ENCODE measurements at places on chromosomes 11 and 22.

GRCh38 chr11:50174975-50175374, 142.3 kb downstream of the OR4C45 start:
- no peak for DNase-seq

- no peak for DNase-seq
Observed at GRCh38 chr22:40250608-40251007, 72.9 kb downstream of the TNRC6B start.

GRCh38 chr11:70360211-70360610, 38.1 kb upstream of the CTTN start:
- no peak for DNase-seq

DNA sequence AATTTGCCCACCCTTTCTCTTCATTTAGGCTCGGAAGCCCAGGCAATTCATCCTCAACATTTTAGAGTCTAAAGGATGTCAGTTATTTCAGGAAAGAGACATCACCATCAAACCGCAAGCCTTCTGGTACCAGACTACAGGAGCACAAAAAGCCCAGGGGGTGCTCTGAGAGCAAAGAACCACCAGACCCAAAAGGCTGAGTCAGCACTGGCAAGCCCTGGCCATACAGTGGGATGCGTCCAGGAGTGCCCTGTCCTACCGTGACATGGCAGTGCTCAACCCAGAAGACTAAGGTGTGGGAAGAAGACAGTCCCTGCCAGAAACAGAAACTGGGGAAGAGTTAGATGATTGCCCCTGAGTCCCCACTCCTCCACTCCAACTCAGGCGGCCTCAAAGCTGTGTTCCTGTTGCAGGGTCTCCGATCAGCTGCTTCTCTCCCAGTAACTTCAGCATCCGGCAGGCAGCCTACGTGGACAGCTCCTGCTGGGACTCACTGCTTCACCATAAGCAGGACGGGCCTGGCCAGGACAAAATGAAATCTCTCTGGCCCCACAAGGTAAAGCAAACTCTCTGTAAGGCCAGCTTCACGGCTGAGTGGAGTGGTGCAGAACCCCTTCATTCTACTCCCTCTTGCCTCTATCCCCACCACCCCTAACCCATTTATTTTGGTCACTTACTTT, 1.5 kb downstream of the PANX3 start:
- no peak for DNase-seq

- DNase-seq, result no peak
Observed at GRCh38 chr11:31109446-31109845, 260.1 kb downstream of the DCDC1 start.

- no peak for DNase-seq
Observed at GRCh38 chr11:13826505-13827278, 135.8 kb upstream of the SPON1 start.

DNA sequence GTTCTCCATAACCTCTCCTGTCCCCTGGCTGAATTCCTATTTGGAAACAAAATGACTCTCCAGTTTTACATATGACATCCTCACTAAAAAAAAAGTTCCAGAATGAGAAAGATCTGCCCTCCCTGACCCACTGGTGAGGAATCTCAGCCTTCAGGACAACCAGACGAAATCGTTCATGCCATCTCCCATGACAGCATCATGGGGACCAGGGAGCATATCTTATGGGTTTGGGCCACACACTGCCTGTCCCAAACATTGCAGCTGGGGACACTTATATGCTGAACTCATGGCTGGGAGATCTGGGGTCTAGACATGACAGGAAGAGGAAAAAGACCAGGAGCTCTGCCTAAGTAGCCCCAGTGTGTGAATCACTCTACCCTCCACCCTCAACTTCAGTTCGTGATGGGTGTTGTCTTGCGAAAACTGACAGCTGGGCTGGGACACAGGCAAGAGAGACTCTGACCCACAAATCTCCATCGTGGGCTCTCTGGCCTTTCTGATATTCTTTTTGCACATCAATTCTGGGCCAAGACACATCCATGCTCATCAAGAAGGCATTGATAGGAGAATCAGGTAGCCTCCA, 102.0 kb downstream of the ZNF280B start:
- no peak for DNase-seq

GRCh38 chr22:30556388-30556787, 9.8 kb upstream of the SEC14L6 start:
- DNase-seq, result no peak

GRCh38 chr11:16793511-16793910, 55.1 kb downstream of the C11orf58 start:
- DNase-seq, result no peak

- DNase-seq, result no peak
Observed at GRCh38 chr22:21946262-21946925, 6.3 kb downstream of the PPM1F start.

- no peak for DNase-seq
Observed at GRCh38 chr11:13920756-13921155, 41.8 kb upstream of the SPON1 start.

- DNase-seq, result no peak
Observed at GRCh38 chr11:15969701-15970329, 386.5 kb downstream of the SOX6 start.

DNA sequence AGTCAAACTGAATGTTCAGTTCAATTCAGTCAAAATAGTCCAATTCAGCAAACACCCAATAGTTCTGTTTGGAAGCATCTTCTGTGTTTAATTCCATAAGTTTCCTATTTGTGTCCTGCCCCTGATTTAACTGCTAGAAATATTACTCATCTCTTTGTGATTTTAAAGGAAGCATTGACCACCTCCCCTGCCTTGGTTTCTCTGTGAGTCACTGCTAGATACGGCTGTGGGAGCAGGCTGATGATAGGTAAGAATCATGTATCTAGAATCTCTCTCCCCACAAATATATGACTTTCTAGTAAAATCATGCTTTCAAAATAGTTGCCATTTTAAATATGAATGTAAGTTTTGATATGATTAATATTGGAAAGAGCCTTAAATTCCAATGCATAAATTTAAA, 888.5 kb downstream of the NTM start:
- DNase-seq, result no peak

- DNase-seq, result no peak
Observed at GRCh38 chr22:30485362-30485988, 13.7 kb upstream of the SEC14L3 start.

DNA sequence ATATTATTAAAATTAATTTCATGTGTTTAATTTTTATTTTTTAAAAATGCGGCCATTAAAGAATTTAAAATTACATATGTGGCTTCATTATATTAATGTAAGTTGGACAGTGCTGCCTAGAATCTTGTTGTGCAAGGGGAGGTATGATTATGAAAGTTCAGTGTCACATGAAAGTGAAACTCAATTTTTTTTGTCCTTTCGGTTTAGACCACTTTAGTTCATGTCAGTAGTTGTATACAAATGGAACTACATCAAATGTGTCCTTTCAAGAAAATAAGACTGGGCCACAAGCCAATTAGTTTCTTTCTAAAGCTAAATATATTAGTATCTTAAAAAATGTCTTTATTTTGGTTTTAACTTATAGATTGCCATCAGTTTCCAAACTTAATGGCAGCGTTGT, 35.7 kb downstream of the TBCEL start:
- no peak for DNase-seq

DNA sequence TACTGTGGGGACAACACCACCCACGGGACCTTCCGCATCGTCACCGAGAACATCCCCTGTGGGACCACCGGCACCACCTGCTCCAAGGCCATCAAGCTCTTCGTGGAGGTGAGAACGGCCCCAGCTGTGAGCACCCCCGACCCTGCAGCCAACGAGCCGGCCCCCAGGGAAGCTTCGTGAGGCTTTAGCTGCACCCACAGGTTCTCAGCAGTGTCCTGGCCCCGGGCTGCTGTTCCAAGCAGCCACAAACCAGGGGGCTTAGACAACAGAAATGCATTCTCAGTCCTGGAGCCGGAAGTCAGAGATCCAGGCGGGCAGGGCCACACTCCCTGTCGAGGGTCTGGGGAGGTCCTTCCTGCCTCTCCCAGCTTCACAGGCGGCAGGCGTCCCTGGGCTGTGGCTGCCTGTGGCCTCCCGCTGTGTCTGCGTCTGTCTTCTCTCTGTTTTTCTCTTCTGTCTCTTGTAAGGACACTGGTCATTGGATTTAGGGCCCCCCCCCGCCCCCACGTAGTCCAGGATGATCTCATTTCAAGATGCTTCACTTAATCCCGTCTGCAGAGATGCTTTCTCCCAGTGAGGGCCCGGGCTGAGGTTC, 12.5 kb downstream of the MUC5B start:
- DNase-seq, result no peak

- DNase-seq, result no peak
Observed at GRCh38 chr22:39936523-39937145, 23.6 kb upstream of the TMA7B start.

DNA sequence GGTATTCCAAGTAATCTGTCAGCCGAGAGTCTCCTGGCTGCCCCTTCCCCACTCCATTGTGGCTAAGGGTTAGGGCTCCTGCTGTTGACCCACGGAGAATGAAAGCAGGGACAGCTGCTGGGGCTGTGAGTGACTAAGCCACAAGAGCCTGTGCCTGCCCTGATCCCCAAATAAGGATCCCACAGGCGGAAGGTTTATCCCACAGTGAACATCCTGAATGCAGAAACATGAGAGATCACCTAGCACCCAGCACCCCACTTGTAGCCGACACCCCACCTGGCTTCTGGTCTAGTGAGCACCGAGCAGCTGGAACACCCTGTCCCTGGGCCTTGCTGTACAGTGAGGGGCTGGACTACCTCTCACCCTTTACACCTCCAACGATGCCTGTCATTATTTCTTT, 117.7 kb upstream of the LMO1 start:
- DNase-seq, result no peak

DNA sequence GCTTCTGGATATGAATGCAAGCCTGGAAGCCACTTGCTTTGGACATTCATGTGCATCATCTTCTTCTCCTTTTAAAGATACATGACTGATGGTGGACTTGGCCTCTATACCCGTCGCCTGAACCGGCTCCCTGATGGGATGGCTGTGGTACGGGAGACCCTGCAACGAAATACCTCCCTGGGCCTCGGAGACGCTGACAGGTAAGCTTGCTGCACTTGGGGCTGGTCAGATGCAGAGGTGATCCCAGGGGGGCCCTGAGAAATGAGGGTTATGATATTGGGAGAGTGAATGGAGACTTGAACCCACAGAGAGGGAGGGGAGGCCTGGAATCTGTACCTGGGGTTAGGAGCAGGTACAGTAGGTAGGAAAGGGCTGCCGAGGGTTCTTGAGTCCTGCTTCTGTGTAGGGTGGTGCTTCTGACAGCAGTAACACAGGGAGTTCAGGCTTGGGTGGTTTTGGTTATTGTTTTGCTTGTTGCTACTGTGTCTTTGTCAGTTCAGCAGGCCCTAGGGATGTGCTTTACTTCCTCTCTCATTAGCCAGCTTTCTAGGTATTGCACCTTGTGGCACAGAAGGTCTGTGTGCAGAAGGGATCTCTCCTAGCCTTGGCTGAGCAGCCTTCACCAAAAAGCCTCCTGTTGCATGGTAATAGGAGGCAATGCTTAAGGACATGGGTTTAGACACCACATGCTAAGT, 176.1 kb downstream of the DBX1 start:
- DNase-seq, result no peak

GRCh38 chr11:70090961-70091381, 12.9 kb downstream of the ANO1 start:
- no peak for DNase-seq

GRCh38 chr22:46734830-46735453, 3.1 kb downstream of the CERK start:
- DNase-seq, result peak; percentile 5
